ENCODE measurements at places on chromosomes 3 and 15.

GRCh38 chr3:71360180-71360579 is 223.3 kb downstream of the FOXP1 start:
- DNase-seq, result no peak

DNA sequence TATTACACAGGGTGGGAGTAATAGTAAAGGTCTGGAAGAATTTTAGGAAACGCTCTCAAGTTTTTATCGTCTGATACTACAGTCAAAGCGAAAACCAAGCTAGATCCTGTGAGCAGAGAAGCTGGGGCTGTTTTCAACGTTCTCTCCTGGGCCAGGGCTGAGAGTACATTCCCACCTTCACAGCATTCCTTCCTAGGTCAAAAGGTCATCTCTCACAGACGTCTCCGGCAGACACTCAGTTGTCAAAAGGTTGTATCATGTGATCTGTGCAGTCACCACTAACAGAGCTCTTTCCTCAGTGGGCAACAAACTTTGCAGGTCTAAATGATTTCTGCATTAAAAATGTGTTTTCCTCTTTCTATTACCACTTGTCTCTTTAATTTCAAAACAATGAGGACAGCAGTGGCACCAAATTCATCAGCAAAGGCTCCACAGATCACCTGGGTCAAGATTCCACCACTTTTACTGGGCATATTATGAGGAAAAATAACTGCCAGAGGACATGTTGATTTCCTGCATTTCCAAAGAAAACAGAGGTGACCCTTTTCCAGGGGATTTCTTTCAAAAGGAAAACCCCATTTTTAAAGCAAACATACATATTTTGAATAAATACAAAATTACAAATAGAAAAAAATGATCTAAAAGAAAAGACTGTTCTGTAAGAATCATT is 41.9 kb downstream of the MEIS2 start:
- DNase-seq, result no peak

DNA sequence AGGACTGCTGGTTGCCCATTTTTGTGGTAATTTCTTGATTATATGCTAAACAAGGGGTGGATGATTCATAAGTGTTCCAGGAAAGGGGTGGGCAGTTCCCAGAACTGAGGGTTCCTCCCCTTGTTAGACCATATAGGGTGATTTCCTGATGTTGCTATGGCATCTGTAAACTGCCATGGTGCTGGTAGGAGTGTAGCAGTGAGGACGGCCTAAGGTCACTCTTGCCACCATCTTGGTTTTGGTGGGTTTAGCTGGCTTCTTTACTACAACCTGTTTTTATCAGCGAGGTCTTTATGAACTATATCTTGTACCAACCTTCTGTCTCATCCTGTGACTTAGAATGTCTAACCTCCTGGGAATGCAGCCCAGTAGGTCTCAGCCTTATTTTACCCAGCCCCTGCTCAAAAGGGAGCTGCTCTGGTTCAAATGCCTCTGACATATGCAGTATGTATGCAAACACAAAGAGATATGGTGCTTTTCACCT is 46.2 kb downstream of the C3orf38 start:
- DNase-seq, result no peak

- no peak for DNase-seq
These were observed 839.8 kb downstream of the NTRK3 start for GRCh38 chr15:87416591-87417257.

DNA sequence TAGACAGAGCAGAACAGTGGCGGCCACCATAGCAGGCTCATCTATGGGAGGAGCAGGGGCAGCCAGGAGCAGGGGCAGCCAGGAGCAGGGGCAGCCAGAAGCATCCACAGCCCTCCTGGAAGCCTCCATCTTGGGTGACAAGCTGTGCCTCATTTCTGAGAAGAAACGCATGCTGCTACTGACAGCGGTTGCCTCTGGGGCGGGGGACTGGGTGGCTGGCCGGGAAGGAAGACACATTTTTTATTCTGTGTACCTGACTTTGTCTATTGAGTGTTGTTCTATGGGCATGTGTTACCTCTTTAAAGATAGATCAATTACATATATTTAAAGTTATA is 71.5 kb upstream of the KLF13 start:
- DNase-seq, result no peak

- no peak for DNase-seq
These were observed 12.3 kb upstream of the SPATA12 start for GRCh38 chr3:57048052-57048671.

DNA sequence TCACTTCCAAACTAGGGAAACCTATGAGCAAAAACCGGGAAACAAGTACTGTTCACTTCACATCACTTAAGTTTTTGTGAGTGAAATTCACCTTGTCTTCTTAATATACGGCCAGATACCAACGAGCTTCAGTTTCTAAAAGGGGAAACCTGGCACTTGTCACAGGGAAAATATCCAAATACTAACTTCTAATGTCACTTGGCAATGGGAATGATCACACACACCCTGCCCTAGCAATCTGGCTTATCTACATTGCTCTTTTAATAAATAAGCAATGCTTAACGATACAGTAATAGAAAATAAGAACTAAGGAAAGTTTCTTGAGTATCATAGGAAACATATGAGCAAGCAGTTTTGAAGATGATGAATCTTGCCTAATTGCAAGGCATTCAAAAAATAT is 34.6 kb upstream of the PLOD2 start:
- no peak for DNase-seq

DNA sequence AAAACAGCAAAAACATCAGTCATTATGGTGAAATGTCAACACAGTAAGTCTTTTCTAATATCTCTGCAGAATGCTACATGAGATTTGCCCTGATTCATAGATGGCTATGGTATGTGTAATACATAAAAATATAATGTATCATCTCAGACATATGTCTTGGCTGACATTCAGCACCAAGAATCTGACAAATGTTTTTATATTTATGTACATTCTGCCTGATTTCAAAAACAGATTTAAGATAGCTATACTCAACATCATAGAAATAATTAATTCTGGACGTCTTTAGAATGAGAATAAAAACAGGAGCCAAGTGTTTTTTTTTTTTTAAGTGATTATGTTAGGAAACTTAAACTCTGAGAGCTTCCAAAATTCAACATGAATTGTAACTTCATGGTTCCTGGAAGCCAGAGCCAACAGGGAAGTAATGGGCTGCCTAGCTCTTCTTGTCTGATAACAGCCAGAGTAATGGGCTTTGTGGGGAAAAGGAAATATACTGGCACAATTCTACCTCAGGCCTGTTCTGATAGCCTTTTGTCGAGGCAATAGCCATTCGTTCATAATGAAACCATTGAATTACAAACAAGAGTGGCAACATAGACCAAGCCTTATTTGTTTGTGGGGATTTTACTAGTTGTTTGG is 184.4 kb downstream of the VGLL4 start:
- DNase-seq, result no peak

DNA sequence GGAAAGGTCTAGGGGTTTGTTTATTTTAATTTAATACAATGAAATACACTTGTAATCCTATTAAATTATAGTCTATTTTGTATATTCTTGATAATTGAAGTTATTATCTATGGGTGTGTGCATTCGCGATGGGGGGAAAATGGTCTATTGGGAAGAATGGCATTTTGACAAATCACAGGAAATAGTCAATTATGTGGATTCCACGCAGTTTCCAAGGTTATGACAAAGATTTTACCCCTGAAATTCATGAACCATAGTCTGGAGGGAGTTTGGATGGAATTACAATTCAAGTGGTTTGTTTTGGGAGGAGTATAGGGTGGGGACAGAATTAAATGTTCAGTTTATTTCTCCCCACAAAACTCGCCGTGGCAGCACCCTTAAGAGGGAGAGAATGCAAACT is 66.5 kb downstream of the RBMS3 start:
- no peak for DNase-seq

DNA sequence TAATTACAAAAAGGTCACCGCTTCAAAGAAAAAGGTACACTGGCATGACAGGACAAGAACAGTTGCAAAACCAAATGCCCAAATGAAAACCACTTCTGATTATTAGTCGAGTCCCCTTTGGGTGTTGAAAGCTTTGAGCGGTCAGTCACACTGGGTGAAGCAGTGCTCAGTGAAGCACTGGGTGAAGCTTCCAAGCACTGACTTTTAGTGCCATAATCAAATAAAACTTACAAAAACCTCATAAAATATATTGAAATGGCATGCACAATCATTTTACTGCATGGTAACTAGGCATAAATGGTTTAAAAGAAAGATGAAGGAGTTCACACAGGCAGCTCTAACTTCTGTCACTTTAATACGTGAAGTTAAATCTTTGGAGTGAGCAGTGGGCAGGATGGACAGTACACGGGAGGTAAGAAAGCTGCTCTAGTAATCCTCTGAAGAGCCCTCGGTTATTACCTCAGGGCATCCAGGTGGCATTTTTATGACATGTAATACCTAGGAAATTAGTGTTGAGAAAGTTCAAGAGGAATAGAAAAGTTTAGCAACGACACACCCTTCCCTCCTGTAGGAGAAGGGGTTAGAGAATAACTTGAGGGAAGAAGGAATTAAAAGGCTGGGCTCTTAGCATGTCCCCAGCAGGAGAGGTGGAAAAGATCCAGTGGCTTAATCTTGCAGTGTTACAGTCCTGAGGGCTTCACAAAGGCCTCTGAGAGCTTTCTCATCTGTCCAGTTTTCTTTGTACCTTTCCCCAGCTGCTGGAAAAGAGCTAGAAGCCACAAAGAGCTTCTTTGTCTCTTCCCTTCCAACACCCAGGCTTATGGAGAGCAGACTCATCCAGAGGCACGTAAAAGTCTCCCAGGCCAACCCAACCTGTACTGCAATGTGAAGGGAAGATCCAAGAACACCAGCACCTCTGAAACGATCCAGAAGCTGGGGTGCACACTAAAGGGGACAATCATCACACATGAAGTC is 64.9 kb upstream of the MYO5C start:
- DNase-seq, result no peak

GRCh38 chr3:45597581-45597980 is 3.0 kb downstream of the LIMD1 start:
- DNase-seq, result no peak

- DNase-seq, result no peak
These were observed 49.0 kb downstream of the THBS1 start for GRCh38 chr15:39629906-39630305.

DNA sequence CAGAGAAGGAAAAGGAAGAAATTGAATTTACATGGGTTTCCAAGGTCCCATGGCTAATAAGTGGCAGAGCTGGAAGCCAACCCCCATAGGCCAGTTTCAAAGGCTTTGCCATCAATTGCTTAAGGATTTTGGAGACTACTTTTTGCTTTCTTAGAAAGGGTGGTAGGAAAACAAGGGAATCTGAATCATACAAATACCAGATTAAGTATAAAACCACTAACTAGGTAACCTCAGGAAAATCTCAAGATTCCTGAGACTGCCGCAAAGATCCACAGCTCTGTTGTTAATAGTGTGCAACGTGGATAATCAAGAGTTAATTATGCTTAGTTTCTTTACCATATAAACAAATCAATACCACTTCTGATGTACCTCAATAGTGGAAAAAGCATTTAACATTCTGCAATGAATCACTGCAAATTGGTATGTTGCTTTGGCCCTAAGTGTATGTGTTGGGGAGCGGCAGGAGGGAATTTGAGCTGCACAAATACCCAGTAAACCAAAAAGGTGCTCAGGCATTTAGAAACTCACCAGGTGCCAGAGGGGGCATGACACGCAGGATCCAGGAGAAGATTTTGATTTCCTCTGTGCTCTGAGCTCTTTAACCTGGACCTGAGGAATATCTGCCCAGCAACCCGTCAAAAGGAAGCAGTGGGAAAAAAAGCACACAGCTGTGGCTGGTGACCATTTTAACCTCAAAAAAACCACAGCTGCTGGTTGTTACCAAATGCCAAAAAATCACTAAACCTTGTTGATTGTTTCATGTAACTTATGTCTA is 22.0 kb downstream of the AADAC start:
- no peak for DNase-seq

DNA sequence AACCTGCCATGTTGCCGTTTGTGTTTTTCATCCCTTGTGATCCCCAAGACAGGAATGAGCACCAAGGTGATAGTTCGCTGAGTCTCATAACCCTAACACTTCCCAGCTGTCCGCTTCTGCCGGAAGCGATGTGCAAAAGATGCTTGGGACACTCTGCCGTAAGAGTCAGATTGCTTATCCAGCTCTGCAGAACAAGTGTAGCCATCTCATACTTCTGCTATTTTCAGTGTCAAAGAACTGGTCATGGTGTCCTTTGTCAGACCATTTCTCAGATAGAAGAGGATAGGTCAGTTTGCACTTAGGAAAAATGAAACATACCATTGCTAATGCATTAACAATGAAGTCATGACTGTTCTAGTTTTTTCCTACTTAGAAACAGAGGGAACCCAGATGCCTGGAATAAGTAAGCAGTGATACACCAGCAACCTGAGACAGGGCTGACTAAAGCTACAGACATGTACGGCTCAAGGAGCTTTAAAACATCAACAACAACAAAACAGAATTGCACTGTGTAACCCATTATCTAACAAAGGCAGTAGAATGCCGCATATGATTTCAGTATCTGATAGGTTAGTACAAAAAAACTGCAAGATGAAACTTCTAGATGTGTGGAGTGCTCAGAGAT is 134.0 kb upstream of the IL12A start:
- no peak for DNase-seq

DNA sequence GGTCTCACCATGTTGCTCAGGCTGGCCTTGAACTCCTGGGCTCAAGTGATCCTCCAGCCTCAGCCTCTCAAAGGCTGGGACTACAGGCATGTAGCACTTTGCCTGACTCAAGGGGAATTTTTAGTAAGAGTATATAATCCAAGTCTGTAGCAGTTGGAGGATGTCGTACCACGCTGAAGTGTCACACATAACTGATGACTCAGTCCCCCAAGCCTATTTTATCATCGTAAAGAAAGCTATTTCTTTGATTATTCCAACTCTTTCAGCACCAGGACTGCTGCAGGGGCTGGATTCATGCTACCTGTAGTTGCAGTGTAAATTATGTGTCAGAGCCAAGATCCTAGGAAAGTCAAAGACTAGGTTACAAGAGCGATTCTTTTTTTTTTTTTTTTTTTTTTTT is 1.4 kb upstream of the PRKCI start:
- no peak for DNase-seq

- DNase-seq, result no peak
These were observed 252.5 kb downstream of the CDIN1 start for GRCh38 chr15:36831904-36832287.

DNA sequence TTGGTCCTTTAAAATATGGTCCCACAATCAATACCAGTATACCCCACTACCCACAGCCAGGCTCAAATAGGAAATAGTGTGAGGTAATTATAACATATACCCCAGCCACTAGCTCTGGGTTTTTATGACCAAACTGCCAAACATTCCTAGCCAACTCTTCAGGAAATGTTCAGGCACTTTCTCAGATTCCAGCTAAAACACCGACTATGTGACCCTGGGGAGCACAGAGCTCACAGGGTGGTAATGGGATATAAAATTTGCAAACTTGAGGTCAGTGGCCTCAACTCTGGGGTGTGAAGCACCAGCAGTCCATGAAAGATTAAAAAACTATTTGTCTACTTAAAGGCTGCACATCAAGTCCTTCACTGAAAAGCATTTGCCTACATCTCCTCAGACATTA is 12.9 kb downstream of the FBN1 start:
- DNase-seq, result no peak

- peak; percentile 13 for DNase-seq
These were observed 10.9 kb upstream of the RFT1 start for GRCh38 chr3:53140847-53141845.

All from GM13977 (cell line).